A549 treated with Mapracorat at 1 μM for 4 hours (cell line): ENCODE measurements at places on chromosomes 7 and 10. TPM values are rescaled to one million over a fixed set of nuclear protein-coding genes. Genes with fewer than 3 reads are reported as not detected.

RBP3 gene
- total RNA-seq, result not detected in 5 replicates

RAMP3 gene
- total RNA-seq, result not detected in 5 replicates

CPVL gene
- 0.17 to 0.51 TPM (median 0.29 TPM) in 5 replicates for total RNA-seq

TAS2R3 gene
- not detected in 5 replicates for total RNA-seq

SPDYE5 gene
- not detected in 5 replicates for total RNA-seq

DNAH11 gene
- 0.04 to 0.43 TPM (median 0.20 TPM) in 5 replicates for total RNA-seq

SLF2 gene
- 6.7 to 10.3 TPM (median 9.0 TPM) in 5 replicates for total RNA-seq

NPSR1 gene
- total RNA-seq, result not detected in 5 replicates

MSS51 gene
- total RNA-seq, result 0.36 to 0.80 TPM (median 0.38 TPM) in 5 replicates

DNAJC1 gene
- total RNA-seq, result 25.9 to 30.5 TPM (median 29.3 TPM) in 5 replicates

BUB3 gene
- 164 to 191 TPM (median 174 TPM) in 5 replicates for total RNA-seq

GPR141 gene
- total RNA-seq, result not detected in 5 replicates

NYAP1 gene
- total RNA-seq, result 2.7 to 6.3 TPM (median 4.1 TPM) in 5 replicates

CALY gene
- total RNA-seq, result 0.33 to 1.6 TPM (median 0.74 TPM) in 5 replicates

SFMBT2 gene
- 7.0 to 9.0 TPM (median 8.1 TPM) in 5 replicates for total RNA-seq

FFAR4 gene
- 0.07 to 0.29 TPM (median 0.15 TPM) in 5 replicates for total RNA-seq

SCIN gene
- 0.26 to 0.53 TPM (median 0.32 TPM) in 5 replicates for total RNA-seq

ACTL6B gene
- total RNA-seq, result not detected in 5 replicates
